Tracheal epithelial cell (primary cell): ENCODE measurements at places on chromosomes 7 and 10. TPM values are rescaled to one million over a fixed set of nuclear protein-coding genes. Genes with fewer than 3 reads are reported as not detected.

PLAU gene
- total RNA-seq = 72.9 and 837 TPM in 2 replicates

AKR1C8 gene
- total RNA-seq = not detected in 2 replicates

OR2A1 gene
- not detected in 2 replicates for total RNA-seq

OLAH gene
- 5.5 and 15.8 TPM in 2 replicates for total RNA-seq

MYH16 gene
- total RNA-seq = under 0.01 and 1.2 TPM in 2 replicates

AKR1D1 gene
- total RNA-seq = not detected in 2 replicates

TRIM50 gene
- total RNA-seq = not detected in 2 replicates

LHFPL3 gene
- not detected in 2 replicates for total RNA-seq
